ENCODE measurements at places on chromosomes 11 and 22.
A peak's percentile ranks its signal among the peaks of the same experiment; 100 is the strongest.

DNA sequence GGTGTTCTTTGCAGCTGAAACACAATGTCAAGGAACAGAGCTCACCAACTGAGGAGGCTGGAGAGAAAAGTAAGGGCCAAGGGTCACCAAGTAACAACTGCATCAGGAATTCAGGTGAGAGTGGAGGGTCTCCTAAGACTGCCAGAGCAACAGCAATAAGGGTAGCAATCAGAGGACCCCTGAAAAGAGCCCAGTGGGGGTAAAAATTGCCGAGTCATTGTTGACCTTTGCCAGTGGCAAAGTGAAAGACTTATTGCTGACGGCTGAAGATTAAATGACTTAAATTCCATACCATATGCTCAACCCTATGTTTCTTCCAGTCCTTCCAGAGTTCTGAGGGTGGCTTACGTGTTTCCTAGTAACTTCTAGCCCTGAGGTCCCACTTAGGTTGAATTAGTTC lies 51.9 kb upstream of the ARHGAP42 start:
- no peak for DNase-seq

DNA sequence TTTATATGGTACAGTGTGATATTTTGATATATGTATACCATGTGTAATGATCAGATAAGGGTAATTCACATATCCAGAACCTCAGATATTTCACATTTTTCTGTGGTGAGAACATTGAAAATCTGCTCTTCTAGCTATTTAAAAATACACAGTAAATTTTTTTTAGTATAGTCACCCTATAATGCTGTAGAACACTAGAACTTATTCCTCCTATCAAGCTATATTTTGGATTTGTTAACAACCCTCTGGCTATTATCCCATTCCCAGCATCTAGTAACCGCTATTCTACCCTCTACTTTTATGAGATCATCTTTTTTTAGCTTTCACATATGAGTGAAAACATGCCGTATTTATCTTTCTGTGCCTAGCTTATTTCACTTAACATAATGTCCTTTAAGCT lies 65.5 kb upstream of the SYT9 start:
- DNase-seq: no peak

GRCh38 chr11:94211261-94211830 lies 82.7 kb downstream of the PANX1 start:
- DNase-seq: no peak

GRCh38 chr11:65637794-65638419 lies at the start of gene SIPA1:
Gene SIPA1, plus strand, starts transcription at chr11:65638101. Its CDS starts 2,821 bp downstream, at chr11:65640922.
- DNase-seq: peak; percentile 78

- DNase-seq: no peak
These were observed 8.6 kb downstream of the SLC25A1 start for GRCh38 chr22:19169947-19170318.

DNA sequence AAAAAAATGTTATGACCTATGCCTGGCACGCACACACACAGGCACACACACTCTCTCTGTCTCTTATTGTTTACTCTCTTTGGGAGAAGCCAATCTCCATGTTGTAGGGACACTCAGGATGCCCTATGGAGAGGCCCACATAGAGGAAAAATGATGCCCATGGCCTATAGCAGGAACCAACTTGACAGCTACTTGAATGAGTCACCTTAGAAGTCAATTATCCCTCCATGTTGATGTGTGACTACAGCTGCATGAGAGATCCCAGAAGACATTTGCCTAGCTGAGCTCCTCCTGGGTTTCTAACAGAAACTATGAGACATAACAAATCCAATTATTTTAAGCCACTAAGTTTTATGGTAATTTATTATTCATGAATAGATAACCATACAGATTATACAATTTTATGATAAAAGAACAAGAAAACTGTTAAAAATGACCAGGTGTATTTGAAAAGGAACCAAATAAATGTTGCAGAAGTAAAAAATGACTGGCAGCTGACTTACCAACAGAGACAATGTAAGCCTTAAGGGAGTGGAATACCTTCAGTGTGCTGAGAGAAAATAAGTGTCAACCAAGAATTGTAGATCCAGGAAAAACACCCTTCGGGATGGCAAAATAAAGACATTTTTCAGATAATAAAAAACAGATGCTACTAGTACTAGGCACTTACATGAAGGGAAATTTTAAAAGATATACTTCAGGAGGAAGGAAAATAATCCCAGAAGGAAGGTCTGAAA lies 403.7 kb upstream of the SYN3 start:
- no peak for DNase-seq

DNA sequence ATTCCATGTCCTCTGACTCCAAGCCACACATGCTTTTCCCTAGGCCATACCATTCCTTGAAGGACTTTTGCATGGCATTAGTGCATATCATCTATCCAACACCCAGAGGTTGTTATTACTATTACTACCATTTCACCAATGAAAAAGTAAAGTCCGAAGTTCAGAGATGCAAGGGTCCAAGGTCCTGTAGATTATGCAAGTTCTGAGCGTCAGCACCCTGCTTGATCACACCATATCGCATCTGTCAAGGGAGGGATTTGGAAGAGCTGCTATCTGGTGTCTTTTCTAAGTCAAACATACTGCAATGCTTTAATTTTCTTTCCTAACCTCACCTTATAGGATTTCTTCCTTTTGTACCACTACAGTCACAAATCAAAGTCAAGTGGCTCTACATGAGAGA lies 214.7 kb upstream of the CADM1 start:
- DNase-seq: no peak

DNA sequence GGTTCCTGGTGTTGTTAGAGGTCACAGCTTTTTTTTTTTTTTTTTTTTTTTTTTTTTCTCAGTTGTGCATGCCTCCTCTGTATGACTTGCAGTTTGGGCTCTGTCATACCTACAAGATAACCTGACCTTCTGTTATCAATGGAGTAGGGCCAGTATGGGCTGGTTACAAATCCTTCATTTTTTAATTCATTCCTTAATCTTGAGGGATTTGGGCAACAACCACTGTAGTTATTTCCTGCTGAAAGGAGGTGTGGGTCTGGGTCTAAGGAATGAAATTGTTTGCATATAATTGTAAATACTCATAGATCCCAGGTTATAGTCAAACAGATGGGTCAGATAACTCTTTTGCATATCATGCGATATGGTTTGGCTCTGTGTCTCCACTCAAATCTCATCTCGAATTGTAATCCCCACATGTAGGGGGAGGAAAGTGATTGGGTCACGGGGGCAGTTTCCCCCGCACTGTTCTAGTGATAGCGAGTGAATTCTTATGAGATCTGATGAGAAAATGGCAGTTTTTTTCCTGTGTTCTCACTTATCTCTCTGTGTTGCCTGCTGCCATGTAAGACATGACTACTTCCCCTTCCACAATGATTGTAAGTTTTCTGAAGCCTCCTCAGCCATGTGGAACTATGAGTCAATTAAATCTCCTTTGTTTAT lies 14.1 kb upstream of the GLYAT start:
- DNase-seq: no peak

GRCh38 chr11:103633819-103634590 lies 402.4 kb upstream of the DDI1 start:
- no peak for DNase-seq

GRCh38 chr22:17648569-17648968 lies 10.0 kb downstream of the BCL2L13 start:
- DNase-seq: no peak

DNA sequence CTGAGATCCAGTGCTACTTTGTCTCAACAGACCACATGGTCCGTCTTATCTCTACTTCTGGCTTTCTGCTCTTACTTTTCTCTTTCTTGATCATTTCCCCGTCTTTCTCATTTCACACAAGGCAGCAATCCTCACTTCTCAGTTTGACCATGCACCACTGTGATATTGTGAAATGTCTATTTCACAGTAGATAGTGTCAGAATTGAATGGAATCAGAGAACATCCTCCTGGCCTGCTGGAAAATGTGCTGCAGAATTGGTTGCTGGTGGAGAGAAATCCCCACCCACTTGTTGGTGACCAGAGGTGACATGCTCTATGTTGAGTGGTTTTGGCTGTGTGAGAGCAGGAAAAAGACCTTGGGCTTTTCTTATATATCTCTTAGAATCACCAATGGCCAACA lies 57.8 kb upstream of the RCN1 start:
- DNase-seq: no peak

DNA sequence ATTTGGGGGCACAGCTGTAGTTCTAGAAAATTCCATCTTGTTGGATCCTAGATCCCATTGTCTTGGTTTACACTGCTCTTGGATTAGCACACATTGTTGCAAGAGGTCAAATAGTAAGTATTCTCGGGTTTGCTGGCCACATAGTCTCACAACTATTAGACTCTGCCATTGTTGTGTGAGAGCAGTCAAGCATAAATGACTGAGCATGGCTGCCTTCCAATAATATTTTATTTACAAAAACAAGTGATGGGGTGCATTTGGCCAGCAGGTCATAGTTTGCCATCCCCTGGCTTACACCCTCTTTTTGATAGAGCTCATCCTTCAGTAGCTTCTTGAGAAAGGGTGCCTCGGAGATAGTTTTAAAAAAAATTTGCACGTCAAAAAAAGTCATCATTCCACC lies 77.9 kb upstream of the ALX4 start:
- no peak for DNase-seq

DNA sequence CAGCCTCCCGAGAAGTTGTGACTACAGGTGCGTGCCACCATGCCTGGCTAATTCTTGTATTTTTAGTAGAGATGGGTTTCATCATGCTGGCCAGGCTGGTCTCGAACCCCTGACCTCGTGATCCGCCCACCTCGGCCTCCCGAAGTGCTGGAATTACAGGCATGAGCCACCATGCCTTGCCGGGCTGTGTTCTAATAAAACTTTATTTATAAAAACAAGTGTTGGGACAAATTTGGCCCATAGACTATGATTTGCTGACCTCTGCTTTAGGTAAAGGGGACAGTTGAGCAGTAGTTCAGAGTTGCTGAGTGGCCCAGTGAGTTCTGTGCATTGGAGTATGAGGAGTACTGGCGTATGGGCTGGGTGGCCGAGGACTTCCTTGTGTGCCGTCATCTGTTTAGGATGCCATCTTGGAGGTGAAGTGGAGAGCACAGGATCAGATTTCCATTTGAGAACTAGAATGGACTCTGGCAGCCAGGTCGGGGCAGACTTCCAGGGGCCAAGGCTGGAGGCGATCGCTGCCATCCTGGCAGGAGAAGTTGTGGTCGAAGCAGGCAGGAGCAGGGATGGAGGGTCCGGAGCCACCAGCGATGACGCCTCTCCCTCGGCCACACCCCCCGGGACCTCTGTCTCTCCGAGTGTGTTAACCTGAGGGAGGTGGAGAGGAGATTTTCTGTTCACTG lies 43.8 kb downstream of the FBLN1 start:
- DNase-seq: no peak

- no peak for DNase-seq
These were observed 3.1 kb downstream of the HYLS1 start for GRCh38 chr11:125890447-125891100.

DNA sequence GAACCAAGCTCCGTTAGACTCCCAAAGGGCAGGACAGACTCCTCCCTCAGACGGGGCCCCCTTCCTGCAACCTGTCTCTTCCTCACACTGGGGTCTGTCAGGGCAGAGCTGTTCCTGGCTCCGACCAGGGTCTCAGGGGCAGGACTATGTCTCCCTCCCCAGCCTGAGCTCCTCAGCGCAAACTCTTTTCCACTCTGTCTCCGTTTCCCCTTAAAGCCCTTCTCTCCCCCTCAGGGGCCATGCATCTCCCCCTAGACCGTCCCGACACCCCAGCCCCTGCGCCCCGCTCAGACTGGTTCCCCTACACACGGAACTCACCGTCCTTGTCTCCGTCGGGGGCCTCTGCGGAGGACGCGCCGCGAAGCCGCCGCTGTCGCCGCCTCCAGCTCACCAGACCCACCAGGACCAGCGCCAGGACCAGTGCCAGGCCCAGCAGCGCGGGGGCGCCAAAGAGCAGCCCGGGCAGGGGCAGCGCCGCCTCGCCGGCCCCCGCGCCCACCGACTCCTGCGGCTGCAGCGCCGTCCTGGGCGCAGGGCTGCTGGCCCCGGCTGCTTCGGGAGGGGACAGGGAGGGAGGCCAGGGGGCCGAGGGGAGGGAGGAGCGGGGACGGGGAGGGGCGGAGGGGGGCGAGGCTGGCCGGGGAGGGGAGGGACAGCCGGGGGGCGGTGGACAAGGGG lies 684 bp downstream of the TNFRSF13C start:
- peak; percentile 81 for DNase-seq

GRCh38 chr11:7508087-7508486 lies 5.7 kb upstream of the PPFIBP2 start:
- no peak for DNase-seq

- DNase-seq: no peak
These were observed 1.7 kb upstream of the TCN1 start for GRCh38 chr11:59867946-59868345.

- no peak for DNase-seq
These were observed 32.6 kb upstream of the TOLLIP start for GRCh38 chr11:1341928-1342524.

GRCh38 chr11:2882396-2883110 lies 3.0 kb downstream of the CDKN1C start:
- DNase-seq: no peak

DNA sequence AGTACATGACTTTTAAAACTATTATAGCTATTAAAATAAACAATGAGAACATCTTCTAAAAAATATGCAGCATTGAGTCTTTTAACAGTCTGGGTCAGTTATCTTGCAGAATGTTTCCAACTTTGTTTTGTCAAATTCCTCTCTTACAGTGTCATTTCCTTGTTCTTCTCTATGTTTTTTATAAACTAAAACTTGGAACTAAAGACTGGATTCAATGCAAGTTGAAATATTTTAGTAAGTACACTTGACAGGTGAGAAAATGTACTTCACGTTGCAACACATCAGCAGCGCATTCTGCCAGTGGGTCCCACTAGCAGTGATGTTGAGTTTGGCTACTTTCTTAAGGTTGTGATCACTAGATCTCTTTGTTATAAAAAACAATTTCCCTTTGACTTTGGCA lies 1407.6 kb upstream of the RAG2 start:
- no peak for DNase-seq

DNA sequence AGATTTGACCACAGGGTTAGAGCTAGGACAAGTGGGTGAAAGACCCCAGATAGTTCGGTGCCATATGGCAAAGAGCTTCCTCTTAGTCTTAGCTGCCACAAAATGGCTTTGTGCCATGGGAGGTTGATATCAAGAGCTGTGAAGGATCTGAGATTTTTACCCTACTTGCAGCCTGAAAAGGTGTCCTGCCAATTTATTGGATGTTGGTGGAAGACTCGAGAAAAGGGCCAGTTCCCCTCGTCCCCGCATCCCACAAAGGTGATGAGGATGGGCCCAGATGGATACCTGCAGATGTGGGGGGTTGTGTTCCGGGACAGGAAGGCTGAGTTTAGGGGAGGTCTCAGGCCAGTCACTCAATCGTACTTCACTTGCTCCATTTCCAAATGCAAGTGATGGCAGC lies 27.2 kb downstream of the YDJC start:
- no peak for DNase-seq

DNA sequence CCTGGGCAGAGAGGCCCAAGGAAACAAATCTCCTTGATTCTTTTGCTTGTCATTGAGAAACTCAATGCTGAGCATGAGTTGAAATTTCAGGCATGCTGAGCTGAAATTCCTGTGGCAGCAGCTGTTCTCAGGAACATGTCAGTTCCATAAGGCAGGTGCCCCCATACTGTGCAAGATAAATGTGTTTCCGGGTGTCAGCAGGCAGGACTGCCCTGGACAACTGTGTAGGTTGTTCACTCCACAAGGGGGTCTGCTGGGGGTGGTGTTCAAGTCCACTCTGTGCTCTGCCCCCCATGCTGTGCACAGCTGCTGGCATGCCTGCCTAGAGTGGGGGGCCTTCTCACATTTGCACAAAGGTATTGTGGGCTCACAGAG lies 133.7 kb downstream of the CTTN start:
- DNase-seq: no peak

GRCh38 chr11:130729678-130730300 lies 186.5 kb downstream of the SNX19 start:
- no peak for DNase-seq

GRCh38 chr22:42356533-42356932 lies 75.7 kb downstream of the NFAM1 start:
- DNase-seq: no peak

GRCh38 chr11:114291842-114292680 lies 4.1 kb upstream of the NNMT start:
- no peak for DNase-seq
